ENCODE measurements at places on chromosomes 5 and 9.

- DNase-seq = no peak
These were observed 17.3 kb upstream of the TMOD1 start for GRCh38 chr9:97484134-97484533.

- DNase-seq = no peak
These were observed 28.4 kb downstream of the GLRX start for GRCh38 chr5:95794070-95794516.

DNA sequence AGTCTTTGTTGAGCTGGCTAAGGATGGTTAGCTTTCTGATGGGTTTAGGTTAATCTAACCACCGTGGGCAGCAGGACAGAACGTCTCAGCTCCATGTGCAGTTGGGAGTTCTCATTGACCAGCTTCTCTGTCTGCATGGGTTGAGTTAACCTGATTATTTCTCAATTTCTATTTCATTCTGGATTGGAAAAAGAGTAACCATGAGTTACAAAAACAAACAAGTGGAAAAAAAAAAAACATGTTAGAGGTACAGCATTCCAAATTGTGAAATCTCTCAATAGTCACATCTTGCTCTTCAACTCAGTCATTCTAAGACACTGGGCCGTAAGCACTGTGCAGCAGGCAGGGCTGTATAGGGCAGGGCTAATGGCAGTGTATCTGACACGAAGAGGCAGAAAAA, 343.7 kb upstream of the KLF4 start:
- no peak for DNase-seq

DNA sequence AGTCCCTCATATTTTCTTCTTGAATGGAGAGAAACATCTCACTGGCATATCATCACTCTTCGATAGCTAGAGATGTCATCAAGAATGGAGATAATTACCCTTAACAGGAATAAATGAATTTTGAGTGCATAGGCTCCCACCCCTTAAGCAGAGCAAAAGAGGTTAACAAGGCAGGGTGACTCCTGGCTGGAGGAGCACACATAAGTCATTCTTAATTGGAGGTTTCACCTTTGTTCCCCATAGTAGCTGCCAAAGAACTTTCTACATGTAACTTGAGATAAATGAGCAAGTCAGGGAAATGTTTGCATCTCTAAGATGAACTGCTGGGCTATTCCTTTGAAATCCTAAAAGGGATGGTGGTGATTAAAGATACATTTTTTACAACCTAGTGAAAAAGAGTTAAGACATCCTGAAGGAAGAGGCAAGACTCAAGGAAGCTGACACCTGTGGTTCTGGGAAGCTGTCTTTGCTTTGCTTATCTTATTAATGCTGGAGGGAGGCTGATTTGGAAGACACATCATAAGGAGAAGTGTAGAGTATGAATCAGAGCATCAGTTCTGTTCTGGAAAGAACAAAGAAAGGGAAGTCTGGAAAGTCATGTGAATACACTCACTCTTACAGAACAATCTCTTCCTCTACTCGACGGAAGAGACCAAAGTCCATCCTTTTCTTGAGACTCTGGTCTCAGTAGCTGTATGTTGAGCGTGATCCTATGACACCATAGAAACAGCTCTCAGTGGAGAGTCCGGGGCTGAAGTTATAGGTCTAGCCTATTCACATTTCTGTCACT, 326.3 kb downstream of the OSTF1 start:
- no peak for DNase-seq

GRCh38 chr9:98484162-98484561, 224.6 kb downstream of the GABBR2 start:
- DNase-seq = no peak

DNA sequence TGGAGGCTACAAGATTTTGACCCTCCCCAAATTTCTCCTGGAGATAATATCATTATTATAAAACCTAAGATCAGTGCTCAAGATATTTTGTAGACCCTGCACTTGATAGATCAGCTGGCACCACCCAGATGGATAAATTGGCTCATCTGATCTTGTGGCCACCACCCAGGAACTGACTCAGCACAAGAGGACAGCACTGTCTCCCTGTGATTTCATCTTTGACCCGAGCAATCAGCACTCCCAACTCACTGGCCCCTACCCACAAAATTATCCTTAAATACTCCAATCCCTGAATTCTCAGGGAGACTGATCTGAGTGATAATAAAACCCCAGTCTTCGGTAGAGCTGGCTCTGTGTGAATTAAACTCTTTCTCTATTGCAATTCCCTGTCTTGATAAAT, 34.5 kb upstream of the TENT2 start:
- DNase-seq = no peak

DNA sequence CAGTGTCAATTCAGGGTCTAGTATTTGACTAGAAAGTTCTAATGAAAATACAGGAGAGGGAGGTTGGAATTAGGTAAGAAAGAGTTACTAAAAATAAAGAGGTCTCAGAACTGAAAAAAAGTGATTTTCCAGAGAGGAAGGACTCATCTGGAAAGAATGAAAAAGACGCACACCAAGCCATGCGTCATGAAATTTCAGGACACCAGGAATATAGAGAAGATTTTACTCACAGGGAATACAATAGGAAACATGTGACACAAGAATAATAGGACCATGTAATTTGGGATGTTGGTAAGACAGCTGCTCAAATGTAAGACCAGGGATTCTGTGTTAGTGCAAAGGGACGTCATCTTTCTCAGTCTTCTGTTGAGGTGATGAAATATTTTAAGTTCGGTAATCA, 224.7 kb downstream of the GDNF start:
- DNase-seq = peak; percentile 38

DNA sequence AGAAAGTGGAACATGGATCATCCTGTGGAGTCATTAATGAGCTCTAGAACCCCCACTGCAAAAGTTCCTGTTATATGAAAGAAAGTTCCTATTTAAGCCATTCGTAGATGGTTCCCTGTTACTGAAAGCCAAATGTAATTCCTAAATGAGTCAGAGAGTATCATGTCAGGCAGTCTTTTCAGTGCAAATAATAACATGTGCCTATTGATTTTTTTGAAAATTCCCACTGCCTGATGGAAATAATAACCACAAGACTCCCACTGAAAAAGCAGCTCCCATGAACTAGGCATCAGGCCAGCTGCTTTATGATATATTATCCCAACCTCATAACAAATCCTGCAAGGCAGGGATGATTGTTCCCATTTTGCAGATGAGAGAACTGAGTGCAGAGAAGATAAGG, 217.2 kb downstream of the DAB2IP start:
- no peak for DNase-seq

GRCh38 chr5:116574367-116575325, at the start of gene SEMA6A:
Gene SEMA6A (minus strand): TSS chr5:116574823. CDS start chr5:116504944, 69,879 bp downstream.
- DNase-seq = peak; percentile 44

DNA sequence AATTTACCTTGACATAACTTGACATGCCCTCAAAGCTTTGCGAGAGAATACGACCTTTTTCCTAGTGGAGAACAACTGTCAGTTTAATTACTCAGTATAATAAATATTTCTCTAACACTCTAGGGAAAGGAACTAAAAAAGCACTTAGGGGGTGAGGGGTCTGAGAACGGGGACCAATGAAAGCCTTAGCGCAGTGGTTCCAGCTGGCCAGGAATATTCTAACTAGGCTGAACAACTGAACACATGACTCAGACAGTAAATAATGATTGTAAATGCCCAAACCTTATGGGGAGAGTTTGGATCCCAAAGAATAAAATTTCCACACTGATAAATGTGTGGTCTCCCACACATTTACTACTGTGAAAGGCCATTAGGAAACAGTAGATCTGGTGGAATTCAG, 14.9 kb downstream of the MYO10 start:
- no peak for DNase-seq

DNA sequence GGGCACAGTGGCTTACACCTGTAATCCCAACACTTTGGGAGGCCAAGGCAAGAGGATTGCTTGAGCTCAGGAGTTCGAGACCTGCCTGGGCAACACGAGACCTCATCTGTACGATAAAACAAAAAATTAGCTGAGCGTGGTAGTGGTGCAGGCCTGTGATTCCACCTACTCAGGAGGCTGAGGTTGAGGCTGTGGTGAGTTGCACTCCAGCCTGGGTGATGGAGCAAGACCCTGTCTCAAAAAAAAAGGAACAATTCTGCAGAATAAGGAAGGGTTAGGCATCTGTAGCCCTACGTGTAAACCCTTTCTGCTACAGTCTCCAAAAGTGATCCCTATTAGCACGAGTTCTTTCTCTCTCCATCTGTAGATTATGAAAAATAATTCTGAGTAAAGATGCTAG, 19.9 kb downstream of the CDC26 start:
- no peak for DNase-seq

GRCh38 chr5:179978792-179979191, 71.1 kb upstream of the TBC1D9B start:
- no peak for DNase-seq

DNA sequence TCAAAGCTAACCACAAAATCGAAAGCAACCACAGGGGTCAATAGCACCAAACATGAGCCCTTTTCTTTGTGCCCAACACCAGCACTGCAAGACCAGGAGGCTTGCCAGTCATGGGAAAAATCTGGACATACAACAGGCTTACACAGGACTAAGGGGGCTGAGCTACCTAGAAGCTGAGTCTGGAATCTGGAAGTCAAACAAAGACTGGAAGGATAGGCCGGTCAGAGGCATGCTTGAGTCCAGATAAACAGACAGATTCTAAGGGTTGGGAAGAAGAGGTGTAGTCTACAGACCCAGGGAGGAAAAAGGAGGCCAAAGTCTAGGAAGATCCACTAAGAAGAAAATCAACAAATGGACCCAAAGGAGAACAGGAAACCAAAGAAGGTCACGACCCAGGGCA, 73.3 kb downstream of the MYO10 start:
- DNase-seq = no peak

DNA sequence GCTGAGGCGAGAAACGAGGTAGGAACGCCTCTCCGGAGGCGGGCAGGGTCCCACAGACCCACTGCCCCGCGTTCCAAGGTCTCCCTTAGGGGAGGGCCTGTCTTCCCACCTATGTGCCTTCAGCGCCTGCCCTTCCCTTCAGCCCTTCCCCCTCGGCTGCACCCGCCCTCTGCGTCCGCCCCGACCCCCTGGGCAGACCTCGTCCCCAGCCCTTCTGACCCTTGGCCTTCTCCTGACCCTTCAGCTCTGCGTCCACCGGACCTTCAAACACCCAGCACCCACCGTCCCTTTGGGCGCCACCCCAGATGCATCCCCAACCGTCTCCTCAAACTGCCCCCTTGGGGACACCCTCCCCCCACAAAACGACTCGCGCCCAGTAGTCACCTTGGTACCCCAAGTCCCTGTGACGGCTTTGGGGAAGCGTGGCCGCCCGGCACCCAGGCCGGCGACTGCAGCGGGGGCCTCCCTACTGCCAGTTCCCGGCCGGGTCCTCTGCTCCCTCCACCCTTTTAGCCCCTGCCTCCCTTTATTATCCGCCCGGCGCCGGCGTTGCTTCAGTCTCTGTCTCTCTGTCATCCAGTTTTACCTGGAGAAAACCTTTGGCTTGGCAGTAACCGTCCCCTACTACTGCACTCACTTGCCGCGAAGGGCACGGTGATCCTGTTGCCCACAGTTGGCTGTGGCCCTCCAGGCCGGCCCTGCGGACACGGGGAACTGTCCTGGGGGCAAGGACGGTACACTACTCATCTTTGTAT, 421 bp downstream of the RUSC2 start:
- no peak for DNase-seq

DNA sequence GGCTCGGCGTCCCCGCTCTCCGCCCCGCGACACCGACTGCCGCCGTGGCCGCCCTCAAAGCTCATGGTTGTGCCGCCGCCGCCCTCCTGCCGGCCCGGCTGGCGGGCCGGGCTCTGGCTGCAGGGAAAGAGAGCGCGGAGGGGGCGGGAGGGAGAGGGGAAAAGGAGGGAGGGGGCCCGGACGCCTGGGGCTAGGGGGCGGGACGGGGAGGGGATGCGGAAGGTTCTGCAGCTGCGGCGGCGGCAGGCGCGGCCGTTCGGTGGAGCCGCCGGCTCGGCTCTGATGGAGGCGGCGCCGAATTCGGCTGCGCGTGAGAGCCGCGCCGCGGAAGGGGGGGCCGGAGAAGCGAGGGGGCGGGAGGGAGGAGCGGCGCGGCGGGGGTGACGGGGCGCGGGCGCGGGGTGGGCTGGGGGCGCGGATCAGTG, at the start of gene MARCHF11:
MARCHF11 (minus strand) TSS at position 281 of the 425 bp plus-strand sequence; CDS start at position 65, 216 bp downstream.
- DNase-seq = no peak

DNA sequence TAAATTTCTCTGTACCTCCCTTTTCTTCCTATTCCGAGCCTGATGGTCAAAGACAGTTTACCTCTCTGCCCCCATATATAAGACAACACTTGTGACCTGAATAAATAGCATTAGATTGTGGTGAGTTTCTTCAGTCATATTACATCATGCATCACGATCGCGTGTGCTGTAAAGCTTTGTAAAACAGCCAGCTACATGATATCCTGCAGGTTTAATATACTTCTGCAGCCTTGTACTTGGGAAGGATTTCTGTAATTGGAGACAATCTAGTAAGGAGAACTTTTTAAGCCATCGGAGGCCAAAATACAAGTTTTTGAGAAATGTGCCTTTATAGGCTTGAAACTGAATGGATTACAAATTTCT, 711.8 kb upstream of the WWC1 start:
- peak; percentile 2 for DNase-seq

- no peak for DNase-seq
These were observed 10.7 kb upstream of the SPARC start for GRCh38 chr5:151697452-151697851.

- DNase-seq = no peak
These were observed 75.7 kb downstream of the LHX2 start for GRCh38 chr9:124087226-124087625.

DNA sequence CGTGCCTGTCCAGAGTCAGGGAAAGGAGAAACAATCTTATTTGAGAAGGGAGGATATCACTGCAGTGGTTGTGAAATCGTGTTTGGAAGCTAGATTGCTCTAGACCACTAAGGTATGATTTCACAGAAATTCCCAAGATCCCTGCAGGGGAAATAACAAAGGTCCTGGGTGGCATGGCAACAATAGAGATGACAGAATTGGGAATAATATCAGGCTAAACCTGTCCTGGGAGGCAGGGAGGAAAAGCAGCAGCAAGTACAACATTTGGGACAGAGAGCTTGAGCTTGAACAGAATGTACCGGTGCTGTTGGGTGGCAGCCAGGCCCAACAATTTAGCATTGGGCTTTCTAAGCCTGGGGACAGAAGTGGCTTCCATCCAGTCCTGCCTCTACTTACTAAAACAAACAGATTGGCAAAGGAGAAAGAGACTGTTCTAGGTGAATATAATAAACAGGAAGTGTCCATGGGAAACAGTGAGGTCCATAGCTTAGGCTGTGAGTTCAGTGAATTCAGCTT, 17.0 kb upstream of the ARHGAP26 start:
- DNase-seq = no peak

- no peak for DNase-seq
These were observed 10.3 kb downstream of the GGTA1 start for GRCh38 chr9:121489344-121489743.

All from AG04450 (cell line).